ENCODE measurements at places on chromosomes 5 and 9.
A peak's percentile ranks its signal among the peaks of the same experiment; 100 is the strongest.

- peaks cover 49% of the 10 kb centered on the region for H3K36me3 ChIP-seq
- no peak for DNase-seq
- H3K27ac ChIP-seq = no peak overlapping the region
- H3K4me1 ChIP-seq = peaks cover 93% of the 10 kb centered on the region
- H3K27me3 ChIP-seq = no peaks in the 10 kb centered on the region
- no peak overlapping the region for H3K4me3 ChIP-seq
These were observed 21.5 kb downstream of the PDGFRB start for GRCh38 chr5:150134198-150134588.

GRCh38 chr5:34447424-34447823 is 208.7 kb upstream of the RAI14 start:
- peaks cover 2% of the 10 kb centered on the region for H3K36me3 ChIP-seq
- H3K27me3 ChIP-seq = peaks cover 36% of the 10 kb centered on the region
- H3K4me1 ChIP-seq = no peaks in the 10 kb centered on the region

DNA sequence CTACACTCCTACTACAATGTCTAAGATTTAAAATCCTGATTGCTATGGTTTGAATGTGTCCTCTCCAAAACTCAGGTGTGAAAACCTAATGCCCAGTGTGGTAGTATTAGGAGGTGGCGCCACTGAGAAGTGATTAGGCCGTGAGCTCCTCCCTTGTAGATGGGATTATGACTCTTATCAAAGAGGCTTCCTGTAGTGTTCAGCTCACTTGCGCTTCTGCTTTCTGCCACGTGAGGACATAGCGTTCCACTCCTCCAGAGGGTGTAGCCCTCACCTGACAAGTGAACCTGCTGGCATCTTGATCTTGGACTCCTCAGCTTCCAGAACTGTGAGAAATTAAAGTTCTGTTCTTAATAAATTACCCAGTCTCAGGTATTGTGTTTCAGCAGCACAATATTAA is 33.0 kb upstream of the WHRN start:
- H3K27ac ChIP-seq = no peak overlapping the region
- no peak overlapping the region for H3K4me3 ChIP-seq
- H3K27me3 ChIP-seq = peaks cover 8% of the 10 kb centered on the region
- no peak for DNase-seq
- no peaks in the 10 kb centered on the region for H3K4me1 ChIP-seq
- no peaks in the 10 kb centered on the region for H3K36me3 ChIP-seq

DNA sequence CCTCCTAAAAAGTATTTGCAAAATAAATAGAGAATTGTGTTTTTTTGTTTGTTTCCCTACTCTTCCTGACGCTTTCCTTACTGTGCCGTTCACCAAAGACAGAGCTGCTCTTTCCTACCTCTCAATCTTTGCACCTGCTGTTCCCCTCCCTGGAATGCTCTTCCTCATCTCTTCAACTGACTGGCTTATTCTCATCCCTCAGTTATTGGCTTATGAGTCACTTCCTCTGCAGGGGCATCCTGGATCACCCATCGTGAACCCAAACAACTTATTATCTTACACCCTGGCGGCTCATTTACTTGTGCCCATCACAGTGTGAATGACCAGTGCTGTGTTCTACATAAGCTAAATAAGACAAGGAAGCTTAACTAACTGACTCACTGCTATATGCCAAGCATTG is 36.1 kb upstream of the CCNG1 start:
- H3K4me3 ChIP-seq = no peak overlapping the region
- H3K4me1 ChIP-seq = no peaks in the 10 kb centered on the region
- no peak overlapping the region for H3K27ac ChIP-seq
- H3K27me3 ChIP-seq = peaks cover 42% of the 10 kb centered on the region
- DNase-seq = no peak
- no peaks in the 10 kb centered on the region for H3K36me3 ChIP-seq

DNA sequence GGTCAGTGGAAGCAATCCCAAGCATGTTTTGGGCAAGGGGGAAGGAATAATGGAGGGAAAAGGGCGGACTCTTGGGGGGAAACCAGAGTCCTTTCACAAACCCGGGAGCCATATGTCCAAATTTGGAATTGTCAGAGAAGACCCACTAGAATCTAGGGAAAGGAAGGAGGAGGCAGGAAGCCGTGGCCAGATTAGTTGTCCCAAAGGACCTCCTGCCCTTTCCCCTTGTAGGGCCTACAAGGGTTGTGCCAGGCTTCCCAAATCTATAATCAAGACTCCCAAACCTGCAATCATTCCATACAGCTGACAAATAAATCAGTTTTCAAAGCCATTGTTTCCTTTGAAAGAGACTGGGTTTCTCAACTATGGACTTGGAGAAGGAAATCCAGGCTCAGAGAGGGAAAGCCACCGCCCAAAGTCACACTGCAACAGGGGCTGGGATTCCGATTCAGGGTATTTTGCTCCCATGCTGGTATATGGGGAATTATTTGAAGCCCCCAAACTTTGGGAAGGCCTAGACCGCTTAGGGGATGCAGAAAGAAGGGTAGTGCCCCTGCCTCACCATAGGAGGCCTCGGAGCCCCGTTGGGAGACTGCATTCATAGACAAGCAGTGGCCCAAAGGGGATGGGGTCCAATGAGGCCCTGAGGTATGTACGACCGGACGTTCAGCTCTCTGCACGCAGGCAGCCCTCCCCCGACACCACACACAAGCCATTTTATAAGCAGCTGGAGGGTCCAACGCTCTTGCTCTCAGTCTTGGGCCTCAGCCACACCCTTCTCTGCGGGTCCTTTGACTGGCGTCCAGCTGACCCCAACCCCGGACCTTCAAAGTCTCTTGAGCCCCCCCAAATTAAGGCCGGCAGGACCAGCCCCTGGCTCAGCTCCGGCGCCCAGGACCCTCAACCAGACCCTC is 815 bp downstream of the ANXA6 start:
- H3K4me3 ChIP-seq = peak overlapping the region; percentile 88
- no peak for DNase-seq
- peaks cover 5% of the 10 kb centered on the region for H3K36me3 ChIP-seq
- H3K27me3 ChIP-seq = no peaks in the 10 kb centered on the region
- peak overlapping the region; percentile 84 for H3K27ac ChIP-seq

DNA sequence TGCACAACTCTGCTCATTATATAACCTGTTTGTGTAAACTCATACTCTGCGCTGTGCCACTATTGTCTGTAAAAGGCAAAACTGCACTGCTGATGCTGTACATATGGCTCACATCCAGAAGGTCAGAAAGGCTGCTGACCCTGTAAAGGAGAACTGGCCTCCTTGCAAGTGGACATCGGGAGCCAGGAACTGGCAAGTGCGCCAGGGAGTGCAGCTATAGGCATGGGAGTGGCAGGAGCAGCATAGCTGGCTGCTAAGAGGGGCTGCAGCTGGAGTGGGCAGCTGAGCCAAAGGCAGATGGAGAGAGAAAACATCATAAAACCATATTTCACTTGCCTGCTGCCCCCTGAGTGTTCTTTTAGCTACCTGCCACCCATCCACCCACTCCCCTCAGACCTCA is 2183.4 kb upstream of the ACO1 start:
- peak; percentile 55 for DNase-seq
- H3K27me3 ChIP-seq = no peaks in the 10 kb centered on the region
- H3K4me3 ChIP-seq = no peak overlapping the region
- no peaks in the 10 kb centered on the region for H3K36me3 ChIP-seq
- H3K4me1 ChIP-seq = no peaks in the 10 kb centered on the region

GRCh38 chr5:61768692-61769281 is 436.7 kb downstream of the ZSWIM6 start:
- no peak overlapping the region for H3K27ac ChIP-seq
- H3K4me1 ChIP-seq = peaks cover 12% of the 10 kb centered on the region
- H3K36me3 ChIP-seq = peaks cover 1% of the 10 kb centered on the region
- no peak for DNase-seq
- H3K27me3 ChIP-seq = peaks cover 35% of the 10 kb centered on the region
- no peak overlapping the region for H3K4me3 ChIP-seq

DNA sequence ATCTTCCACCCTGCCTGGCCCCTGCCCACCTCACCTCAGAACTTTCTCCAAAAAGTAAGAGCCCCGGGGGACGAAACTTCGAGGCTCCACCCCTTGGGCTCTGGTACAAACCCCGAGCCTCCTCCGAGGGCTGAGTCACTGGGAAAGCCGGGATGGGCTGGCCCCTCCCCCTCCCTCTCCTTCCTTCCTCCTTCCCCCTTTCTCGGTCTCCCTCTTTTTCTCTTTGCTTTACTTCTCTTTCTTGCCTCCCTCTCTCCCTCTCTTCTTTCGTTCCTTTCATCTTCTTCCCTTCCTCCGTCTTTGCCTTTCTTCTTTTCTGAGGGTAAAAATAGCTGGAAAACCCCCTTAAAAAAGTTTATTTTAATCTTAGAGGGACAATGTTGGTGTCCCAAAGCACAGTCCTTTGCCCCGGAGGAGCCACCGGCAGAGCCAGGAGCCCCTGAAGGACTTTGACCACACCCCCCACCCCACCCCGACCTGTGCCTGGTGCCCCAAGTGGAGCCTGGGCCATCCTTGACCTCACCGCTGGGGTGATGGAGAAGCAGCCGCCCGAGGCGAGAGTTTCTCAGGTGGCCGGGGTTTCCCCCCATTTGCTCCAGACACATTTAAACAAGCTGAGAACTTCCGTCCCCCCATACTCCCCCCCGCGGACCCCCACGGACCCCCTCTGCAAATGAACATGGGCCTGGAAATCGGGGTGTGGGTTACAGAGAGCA is 5.7 kb upstream of the NOTCH1 start:
- H3K27me3 ChIP-seq = no peaks in the 10 kb centered on the region
- H3K36me3 ChIP-seq = no peaks in the 10 kb centered on the region
- DNase-seq = no peak

GRCh38 chr5:169809281-169809680 is 171.0 kb downstream of the INSYN2B start:
- H3K4me3 ChIP-seq = no peak overlapping the region
- DNase-seq = no peak
- peaks cover 5% of the 10 kb centered on the region for H3K27me3 ChIP-seq
- no peak overlapping the region for H3K27ac ChIP-seq
- H3K4me1 ChIP-seq = peaks cover 17% of the 10 kb centered on the region

- no peaks in the 10 kb centered on the region for H3K4me1 ChIP-seq
- no peak overlapping the region for H3K4me3 ChIP-seq
- H3K27me3 ChIP-seq = peaks cover 2% of the 10 kb centered on the region
- H3K27ac ChIP-seq = no peak overlapping the region
- no peak for DNase-seq
These were observed 35.4 kb downstream of the GDNF start for GRCh38 chr5:37804401-37804800.

DNA sequence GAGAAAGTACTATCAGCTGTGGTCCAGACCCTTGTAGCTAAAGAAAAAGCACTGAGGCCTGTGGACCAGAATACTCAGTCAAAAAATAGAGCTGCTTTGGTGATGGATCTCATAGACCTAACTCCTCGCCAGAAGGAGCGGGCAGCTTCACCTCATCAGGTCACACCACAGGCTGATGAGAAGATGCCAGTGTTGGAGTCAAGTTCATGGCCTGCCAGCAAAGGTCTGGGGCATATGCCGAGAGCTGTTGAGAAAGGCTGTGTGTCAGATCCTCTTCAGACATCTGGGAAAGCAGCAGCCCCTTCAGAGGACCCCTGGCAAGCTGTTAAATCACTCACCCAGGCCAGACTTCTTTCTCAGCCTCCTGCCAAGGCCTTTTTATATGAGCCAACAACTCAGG is 8.9 kb downstream of the RAB24 start:
- H3K4me3 ChIP-seq = no peak overlapping the region
- H3K36me3 ChIP-seq = peaks cover 22% of the 10 kb centered on the region
- H3K27me3 ChIP-seq = no peaks in the 10 kb centered on the region
- H3K27ac ChIP-seq = no peak overlapping the region

DNA sequence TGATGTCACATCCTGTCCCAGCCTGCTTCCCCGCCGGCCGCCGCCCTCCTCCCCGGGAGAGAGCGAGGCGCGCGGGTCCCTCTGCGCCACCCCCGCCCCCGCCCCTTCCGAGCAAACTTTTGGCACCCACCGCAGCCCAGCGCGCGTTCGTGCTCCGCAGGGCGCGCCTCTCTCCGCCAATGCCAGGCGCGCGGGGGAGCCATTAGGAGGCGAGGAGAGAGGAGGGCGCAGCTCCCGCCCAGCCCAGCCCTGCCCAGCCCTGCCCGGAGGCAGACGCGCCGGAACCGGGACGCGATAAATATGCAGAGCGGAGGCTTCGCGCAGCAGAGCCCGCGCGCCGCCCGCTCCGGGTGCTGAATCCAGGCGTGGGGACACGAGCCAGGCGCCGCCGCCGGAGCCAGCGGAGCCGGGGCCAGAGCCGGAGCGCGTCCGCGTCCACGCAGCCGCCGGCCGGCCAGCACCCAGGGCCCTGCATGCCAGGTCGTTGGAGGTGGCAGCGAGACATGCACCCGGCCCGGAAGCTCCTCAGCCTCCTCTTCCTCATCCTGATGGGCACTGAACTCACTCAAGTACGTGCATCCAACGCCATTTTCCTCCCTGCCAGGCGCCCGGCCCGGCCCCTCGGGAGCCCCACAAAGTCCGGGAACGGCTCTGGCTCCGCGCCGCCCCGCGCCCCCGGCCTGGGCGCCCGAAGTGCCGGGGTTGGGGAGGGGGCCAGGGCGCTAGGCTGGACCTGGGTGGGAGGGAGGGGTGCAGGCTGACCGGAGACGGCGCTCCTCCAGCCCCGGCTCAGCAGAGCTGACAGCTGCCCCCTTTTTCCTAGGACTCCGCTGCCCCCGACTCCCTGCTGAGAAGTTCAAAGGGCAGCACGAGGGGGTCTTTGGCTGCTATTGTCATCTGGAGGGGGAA is 12.0 kb upstream of the OLFM1 start:
- peaks cover 42% of the 10 kb centered on the region for H3K27me3 ChIP-seq
- H3K4me3 ChIP-seq = peak overlapping the region; percentile 59
- no peaks in the 10 kb centered on the region for H3K36me3 ChIP-seq

DNA sequence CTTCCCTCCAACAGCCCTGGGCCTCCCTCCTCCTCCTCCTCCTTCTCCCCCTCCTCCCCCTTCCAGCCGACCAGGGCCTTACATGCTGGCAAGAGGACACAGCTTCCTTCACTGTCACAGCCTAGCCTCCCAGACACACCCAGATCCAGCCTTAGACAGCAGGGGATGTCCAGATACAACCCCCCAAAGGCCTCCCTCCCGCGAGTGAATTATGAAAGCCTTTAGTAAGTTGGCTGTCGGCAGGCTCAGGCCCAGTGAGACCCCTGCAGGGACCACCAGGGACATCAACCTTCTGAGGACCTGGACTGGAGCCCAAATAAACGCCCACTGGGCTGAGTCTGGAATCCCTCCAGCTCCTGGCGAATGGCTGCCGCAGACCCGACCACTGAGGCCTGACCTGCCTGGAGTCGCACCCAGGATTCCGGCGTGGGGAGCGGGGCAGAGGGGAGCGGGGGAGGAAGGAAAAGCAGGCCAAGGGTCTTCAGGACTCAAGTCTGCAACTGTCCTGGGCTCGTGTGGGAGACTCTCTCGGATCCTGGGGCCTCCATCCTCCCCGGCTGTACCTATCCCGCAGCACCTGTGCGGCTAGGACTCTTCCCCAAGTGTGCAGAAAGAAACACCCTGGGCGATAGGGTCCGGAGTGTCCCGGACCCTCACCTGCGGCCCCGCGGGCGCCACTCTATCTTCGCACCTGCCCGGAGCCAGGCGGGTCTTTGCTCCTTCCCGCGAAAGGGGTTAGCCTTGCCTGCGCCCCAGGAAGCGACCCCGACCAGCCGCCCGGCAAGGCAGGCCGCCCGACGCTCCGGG is 705 bp downstream of the SEPTIN8 start:
- peak overlapping the region; percentile 89 for H3K27ac ChIP-seq
- H3K36me3 ChIP-seq = no peaks in the 10 kb centered on the region
- H3K4me1 ChIP-seq = peaks cover 58% of the 10 kb centered on the region

- H3K4me3 ChIP-seq = no peak overlapping the region
- peak; percentile 73 for DNase-seq
- H3K27ac ChIP-seq = no peak overlapping the region
- no peaks in the 10 kb centered on the region for H3K36me3 ChIP-seq
These were observed 8.0 kb downstream of the DBH start for GRCh38 chr9:133643978-133644760.

Measured in chondrocyte (in vitro differentiated cells).